ENCODE measurements at places on chromosomes 2 and 18. TPM values are rescaled to one million over a fixed set of nuclear protein-coding genes. Genes with fewer than 3 reads are reported as not detected.

The XIRP2 gene
- total RNA-seq = under 0.01 TPM

The FOXI3 gene
- total RNA-seq = not detected

The MYO5B gene
- 0.27 TPM for total RNA-seq

The SIX3 gene
- not detected for total RNA-seq

The CPO gene
- not detected for total RNA-seq

The DYSF gene
- total RNA-seq = 135 TPM

The CACNB4 gene
- 1.2 TPM for total RNA-seq

The POTEI gene
- total RNA-seq = 0.66 TPM

The UGT1A9 gene
- not detected for total RNA-seq

The COLEC12 gene
- total RNA-seq = 30.2 TPM

The MORN2 gene
- total RNA-seq = 22.2 TPM

The PIEZO2 gene
- total RNA-seq = 31.0 TPM

The SEPTIN2 gene
- total RNA-seq = 564 TPM

The ATP8B1 gene
- 95.1 TPM for total RNA-seq

The TET3 gene
- 10.0 TPM for total RNA-seq

The REG3A gene
- total RNA-seq = not detected

The HOXD13 gene
- total RNA-seq = not detected

The IHH gene
- 0.13 TPM for total RNA-seq

The EGR4 gene
- not detected for total RNA-seq

The SFTPB gene
- not detected for total RNA-seq

The SCG2 gene
- not detected for total RNA-seq

The SCN7A gene
- total RNA-seq = not detected

The RIT2 gene
- not detected for total RNA-seq

The CCDC178 gene
- not detected for total RNA-seq

The UGT1A3 gene
- total RNA-seq = not detected

The GAREM1 gene
- 1.9 TPM for total RNA-seq

The FAM124B gene
- total RNA-seq = 125 TPM

The GKN1 gene
- total RNA-seq = not detected

The MATN3 gene
- 3.5 TPM for total RNA-seq

The EFR3B gene
- total RNA-seq = 0.22 TPM

The ABCG5 gene
- not detected for total RNA-seq

The GPR35 gene
- total RNA-seq = 0.13 TPM

The MREG gene
- total RNA-seq = 5.5 TPM

The SLC23A3 gene
- total RNA-seq = 1.8 TPM

The PSD4 gene
- 0.27 TPM for total RNA-seq

The GTF2A1L gene
- 0.57 TPM for total RNA-seq

The MRPS9 gene
- total RNA-seq = 30.2 TPM

The RAB6C gene
- total RNA-seq = not detected
